Head of caudate nucleus (tissue), 42 donors: ENCODE measurements at places on chromosomes 5 and 9.

DNA sequence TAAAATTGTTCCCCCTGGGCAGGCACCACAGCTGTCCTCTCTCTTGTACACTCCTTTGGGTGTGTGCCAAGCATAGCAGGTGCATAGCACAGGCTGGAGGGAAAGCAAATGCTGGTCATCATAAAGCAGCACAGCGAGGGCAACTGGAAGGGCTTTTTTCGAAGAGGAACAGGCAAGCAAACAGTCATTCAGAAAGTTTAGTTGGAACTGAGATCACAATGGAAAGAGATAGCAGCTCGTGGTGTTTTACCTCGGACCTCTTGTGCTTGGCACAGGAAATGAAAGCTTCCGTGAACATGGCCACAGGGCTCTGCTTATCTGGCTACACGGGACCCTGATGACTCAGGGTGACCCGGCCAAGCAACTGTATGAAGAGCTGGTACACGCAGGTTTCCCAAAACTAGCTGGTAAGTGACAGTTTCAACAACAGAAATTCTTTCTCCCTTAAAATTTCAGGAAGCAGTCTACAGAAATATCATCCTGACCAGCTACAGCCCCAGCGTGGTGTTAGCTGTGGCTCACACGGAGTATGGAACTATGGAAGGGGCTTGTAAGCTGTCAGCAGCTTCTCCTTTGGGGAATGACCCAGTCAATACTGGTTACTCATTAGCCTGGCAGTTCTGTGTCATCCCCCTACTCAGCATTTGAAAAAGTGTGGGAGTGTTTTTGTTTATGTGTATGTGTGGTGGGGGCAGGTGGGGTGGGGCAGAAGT is 48.1 kb downstream of the POC5 start:
- no peak for DNase-seq

DNA sequence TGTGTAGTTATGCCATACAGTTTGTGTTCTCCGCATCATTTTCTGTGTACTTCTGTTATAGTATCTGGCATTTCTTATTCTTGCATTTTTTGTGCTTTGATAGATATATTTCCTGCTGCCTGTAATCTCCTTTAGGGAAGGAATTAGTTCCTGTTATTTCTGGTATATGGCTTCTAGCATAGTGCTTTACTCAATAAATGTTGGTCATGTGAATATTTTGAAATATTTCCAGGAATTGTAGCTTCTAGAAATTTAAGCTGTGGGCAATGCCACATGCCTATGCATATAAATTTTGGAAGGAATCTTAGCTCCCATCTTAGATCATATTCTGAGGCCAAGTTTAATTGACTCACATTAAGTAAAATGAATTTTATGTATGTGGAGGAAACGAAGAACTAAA is 11.5 kb upstream of the PRRC1 start:
- no peak for DNase-seq

- DNase-seq, result no peak
Measured at GRCh38 chr9:92769990-92770359, 5.3 kb upstream of the BICD2 start.

DNA sequence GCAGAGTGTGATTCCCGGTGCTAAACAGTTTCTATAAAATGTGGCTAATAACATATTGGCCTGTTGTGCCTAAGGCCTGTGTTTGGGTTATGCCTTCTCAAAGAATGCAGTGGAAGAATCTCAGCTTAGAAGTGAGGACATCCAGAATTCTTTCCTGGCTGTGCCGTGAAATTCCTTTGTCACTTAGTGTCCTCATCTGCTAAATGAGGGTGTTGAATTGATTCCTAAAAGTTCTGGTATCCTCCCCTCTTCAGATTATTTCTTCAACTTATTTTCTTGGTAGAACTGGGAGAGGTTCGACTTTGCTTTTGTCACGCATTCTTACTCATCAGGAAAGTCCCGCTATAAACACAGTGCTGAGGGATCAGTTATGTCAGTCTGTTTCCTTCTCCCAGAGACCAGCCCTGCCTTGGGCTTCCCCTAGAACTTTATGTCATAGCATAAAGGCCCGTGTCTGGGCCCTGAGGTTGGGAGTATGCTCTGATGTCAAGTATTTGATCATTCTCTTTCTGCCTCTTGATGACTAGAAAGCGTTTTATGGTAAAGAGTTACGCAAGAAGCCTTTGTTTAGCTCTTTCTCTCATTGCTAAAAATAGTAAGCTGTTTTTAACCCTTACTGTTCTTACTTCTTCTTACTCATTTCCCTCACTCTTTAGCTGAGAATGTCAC is 29.5 kb downstream of the MTAP start:
- no peak for DNase-seq

DNA sequence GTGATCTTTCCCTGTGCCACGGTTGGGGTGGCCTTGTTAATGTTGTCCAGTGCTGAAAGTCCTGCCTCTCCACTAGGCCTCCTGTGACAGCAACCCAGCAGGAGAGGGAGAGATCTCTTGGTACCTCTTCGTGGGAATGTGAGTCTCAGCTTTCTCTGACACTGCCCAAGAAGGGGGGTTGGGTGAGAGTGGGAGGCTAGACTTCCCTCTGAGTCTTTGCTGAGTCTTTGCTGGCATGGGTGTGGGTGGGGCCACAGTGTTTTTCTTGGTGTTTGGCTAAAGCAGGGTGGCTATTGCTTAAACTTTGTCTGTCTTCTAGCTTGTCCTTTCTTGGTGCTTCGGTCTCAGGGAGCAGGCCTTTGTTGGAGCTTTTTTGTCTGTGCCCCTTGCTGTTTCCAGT is 145.6 kb downstream of the GNA14 start:
- DNase-seq, result no peak

DNA sequence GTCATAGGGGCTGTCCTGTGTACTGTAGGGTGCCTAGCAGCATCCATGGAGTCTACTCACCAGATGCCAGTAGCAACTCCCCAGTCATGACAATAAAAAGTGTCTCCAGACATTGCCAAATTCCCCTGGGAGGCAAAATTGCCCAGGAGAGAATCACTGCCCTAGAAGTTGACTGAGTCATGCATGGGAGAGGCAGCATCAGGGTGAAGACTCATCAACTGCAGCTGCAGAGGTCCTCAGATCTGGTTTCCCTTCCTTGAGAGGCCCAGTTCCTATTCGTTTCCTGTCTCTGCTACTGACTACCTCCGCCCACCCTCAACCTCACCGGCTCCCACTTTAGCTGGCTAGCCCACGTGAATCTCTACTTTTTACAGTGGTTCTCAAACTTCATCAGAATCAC is 88.6 kb upstream of the AGXT2 start:
- no peak for DNase-seq
